ENCODE measurements at places on chromosomes 13 and 19.

- no peak for DNase-seq
Observed at GRCh38 chr13:108315273-108315672, 45.8 kb downstream of the TNFSF13B start.

GRCh38 chr13:80371840-80372509, 31.0 kb upstream of the SPRY2 start:
- no peak for DNase-seq

- DNase-seq = no peak
Observed at GRCh38 chr19:4575267-4576015, 16.0 kb upstream of the SEMA6B start.

- DNase-seq = no peak
Observed at GRCh38 chr13:112444416-112445399, 68.6 kb downstream of the SPACA7 start.

GRCh38 chr19:17294051-17294891, 9.0 kb downstream of the ABHD8 start:
- DNase-seq = no peak

DNA sequence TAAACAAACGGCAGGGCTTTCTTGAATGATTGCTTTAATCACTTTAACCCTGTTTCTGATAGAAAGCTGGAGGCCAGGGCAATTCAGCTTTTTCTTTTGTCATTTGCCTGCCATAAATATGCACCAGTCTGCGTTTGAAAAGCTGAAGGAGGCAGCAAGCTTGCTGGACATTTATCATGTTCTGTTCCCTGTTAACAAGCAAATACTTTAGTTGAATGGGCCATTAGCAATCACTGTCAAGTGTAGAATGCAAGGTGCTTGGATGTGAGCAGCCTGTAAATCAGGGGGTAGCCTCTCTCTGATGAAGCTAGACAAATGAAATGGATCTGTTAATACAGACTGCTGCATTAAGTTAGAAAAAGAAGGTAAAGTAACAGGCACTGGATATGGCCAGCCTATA, 7.6 kb downstream of the EFNB2 start:
- DNase-seq = no peak

DNA sequence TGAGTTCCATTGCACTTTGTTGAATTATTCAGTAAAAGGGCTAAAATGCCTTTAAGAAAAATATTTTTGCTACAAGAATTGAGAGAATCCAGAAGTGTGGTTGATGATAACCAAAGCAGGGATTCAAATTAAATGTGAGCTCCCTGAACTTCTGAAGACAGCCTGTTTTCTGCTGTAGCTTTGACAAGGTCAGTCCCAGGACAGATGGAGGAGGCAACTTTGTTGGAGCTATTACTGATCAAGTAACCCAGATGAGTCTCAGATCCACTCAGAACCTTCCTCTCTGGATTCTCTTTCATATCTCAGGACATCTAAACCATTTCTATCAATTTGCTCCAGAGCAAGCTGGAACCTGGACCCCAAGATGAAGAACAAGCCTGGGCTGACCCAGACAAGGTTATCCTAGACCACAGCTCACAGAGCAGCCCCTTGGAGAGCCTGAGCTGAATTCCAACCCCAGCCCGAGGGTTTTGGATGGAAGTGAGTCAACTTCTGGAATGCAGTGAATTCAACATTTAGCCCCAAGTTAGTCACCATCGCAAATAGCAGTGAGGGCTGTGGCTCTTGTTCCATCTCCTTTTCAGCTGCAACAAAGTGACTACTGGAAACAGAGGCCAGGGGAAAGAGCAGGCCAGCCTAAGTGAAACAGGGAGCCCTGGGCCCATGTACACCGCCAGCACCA, 137.8 kb upstream of the TSC22D1 start:
- no peak for DNase-seq

GRCh38 chr13:66887088-66887487, 343.0 kb downstream of the PCDH9 start:
- peak; percentile 23 for DNase-seq

GRCh38 chr13:48000559-48001113, 437 bp downstream of the SUCLA2 start:
- no peak for DNase-seq

DNA sequence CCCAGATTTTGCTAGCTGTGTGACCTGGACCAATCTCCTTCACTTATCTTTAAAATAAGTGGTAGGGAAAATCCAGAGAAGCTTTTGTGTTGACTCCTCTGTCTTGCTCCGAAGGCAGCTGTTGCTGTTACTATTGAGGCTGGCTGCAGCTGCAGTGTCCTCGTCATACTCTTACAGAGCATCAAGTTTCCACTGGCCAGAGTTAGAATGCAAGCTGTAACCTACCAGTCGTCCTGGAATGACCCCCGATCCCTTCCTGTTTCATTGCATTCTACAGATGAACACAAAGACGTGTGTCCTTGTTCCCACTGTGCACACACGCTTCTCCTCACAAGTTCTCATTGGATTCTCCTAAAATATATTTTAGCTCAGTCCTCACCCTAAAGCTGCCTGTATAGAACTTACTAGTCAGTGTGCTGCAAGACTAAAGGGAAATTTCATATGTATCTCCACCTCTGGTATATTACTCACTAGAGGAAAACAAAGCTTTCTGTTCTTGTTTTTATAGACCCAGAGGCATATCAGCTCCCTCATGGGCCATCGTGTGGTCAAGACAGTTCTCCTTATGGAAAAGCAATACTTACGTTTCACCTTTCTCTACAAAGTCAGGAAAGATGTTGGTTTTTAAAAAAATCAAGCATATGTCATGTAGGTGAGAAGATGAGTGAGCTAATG, 589.8 kb downstream of the LMO7 start:
- no peak for DNase-seq

DNA sequence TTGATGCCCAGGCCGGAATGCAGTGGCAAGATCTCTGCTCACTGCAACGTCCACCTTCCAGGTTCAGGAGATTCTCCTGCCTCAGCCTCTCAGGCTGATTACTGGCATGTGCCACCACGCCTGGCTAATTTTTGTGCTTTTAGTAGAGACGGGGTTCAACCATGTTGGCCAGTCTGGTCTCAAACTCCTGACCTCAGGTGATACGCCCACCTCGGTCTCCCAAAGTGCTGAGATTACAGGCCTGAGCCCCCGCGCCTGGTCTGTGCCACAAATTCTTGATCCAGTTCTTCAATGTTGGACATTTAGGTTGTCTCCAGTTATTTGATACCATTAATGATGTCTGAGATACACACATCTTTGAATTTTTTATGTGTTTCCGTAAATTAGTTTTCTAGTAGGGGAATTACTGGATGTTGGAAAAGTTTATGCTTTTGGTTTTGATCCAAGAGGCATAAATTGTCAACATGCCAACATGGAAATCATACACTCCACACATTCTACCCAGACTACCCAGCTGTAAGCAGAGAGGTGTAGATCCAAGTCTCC, 525 bp upstream of the COG3 start:
- DNase-seq = no peak

DNA sequence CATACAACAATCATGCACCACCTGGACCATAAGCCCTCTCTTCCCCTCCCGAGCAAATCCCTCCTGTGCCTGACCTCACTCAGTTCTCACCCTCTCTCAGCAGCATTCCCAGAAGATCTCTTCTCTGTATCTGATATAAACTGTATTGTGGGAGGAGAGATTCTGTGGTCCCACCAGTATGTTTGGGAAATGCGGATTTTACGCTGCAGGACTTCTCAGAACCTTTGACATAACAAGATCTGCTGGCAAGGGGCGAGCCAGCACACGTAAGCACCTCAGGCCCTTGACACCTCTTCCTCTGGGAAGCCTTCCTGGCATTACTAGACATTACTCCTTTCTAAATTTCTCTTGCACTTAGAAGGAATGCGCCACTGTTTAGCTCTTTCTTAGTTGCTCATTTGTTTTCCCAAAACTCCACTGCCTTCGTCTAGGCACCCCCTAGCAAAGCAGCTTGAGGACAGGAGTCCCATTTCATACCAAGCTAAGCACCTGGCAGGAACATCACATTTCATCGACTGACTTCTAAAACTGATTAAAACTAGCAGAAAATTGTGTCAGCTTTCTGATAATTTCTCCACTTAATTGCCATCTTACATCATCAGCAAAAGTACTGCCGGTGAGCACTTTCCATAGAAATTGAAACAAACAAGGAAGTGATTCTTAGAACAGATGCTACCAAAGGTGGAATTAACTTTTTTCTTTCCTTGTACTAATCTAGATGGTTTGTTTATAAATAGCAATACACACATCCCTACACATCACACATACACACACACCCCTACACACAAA, 63.2 kb downstream of the CCDC70 start:
- no peak for DNase-seq

DNA sequence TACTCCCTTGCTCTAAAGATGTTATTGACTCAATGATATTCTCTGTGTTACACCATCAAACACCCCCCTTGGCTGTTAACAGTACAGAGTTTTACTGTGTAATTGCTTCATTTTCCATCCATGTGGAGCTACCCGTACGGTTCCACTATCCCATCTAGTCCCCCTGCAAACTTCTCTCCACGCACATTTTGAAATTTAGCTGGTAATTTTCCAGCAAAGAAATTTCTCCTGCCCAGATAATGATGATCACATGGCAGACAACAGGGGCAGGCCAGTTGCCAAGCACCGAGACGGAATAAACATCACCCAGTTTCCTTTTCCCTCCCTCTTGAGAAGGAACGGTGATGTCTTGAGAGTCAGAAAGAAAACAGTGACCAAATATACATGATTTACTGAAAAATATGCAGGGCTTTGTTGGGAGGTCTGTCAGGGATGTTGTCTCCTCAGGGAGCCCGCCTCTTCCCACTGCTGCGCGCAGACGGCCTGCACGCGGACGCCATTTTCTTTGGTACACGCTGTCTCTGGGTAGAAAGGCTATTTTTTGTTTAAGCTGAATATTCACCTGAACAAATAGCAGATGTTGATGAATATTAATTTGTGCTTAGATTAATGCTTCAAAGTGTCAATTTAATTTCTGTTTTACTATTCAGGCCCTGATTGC, 109.9 kb downstream of the OLFM4 start:
- DNase-seq = no peak

Measured in left renal cortex interstitium (tissue), 4 donors.